ENCODE measurements at places on chromosomes 5 and 9. TPM values are rescaled to one million over a fixed set of nuclear protein-coding genes. Genes with fewer than 3 reads are reported as not detected.

- no peak for DNase-seq
Measured at GRCh38 chr5:72465601-72466563, 41.3 kb downstream of the ZNF366 start.

Gene CSF1R
- 16.9 TPM for total RNA-seq

- DNase-seq: no peak
Measured at GRCh38 chr9:95508242-95508967, 8.4 kb downstream of the PTCH1 start.

- DNase-seq: no peak
Measured at GRCh38 chr9:32782476-32783167, 718 bp upstream of the TMEM215 start.

DNA sequence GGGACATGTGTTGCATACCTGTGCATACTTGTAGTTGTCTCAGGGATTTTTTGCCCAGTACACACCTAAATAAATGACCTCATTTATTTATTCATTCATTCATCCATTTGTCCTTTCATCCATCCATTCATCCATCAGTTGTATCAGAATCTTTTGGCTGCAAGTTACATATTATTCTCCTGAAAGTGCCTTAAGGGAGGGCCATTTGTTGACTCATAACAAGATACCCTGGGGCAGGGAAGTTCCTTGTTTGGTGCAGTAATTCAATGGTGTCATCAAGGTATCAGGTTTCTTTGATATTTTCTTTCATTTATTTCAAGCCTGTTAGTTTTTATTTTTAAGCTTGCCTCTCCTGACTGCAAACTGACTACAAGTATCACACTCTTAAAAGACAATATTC, 597.9 kb upstream of the TLE4 start:
- no peak for DNase-seq

DNA sequence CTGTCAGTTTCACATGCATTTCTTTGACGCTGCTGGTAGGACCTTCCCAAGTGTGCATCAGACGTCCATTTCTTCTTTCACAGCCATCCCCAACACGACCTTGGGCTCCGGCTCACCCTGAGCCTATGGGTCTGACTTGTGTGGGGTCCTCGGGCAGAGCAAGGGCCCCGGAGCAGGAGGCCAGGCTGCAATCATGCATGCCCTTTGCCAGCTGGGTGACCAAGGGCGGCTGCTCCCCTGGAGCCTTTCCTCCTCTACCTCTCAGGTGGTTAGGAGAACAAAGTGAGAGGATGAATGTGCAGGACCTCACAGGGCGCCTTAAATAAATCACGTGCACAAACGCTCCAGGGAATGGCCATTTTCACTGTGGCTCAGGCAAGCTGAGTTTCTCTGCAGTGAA, 33.2 kb downstream of the TERT start:
- no peak for DNase-seq

GRCh38 chr5:171295299-171295698, 13.7 kb upstream of the TLX3 start:
- DNase-seq: no peak

GRCh38 chr9:30127371-30127770, 2257.1 kb upstream of the ACO1 start:
- no peak for DNase-seq

DNA sequence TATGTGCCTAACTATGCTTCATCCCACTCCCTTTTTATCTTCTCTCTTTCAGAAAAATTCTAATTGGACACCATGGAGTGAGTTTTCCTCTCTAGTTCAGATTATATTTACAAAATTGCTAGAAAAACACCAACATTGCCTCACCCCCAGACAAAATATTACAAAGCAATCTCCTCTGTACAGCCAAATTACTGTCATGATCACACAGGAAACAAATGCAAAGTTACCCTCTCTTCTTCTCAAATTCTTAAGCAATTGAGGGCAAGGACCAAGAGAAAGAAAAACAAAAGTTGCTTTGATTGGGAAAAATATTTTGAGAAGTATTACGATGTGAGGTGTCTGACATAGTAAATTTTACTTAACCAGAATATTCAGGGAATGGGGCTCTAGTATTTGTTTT, 30.8 kb upstream of the ABCA1 start:
- DNase-seq: no peak

Gene SEMA5A
- total RNA-seq: 57.0 TPM

- no peak for DNase-seq
Measured at GRCh38 chr5:62585306-62585705, 6.7 kb downstream of the LRRC70 start.

Data from ureter (tissue), 1 donor.